ENCODE measurements at places on chromosomes 11 and 22.

DNA sequence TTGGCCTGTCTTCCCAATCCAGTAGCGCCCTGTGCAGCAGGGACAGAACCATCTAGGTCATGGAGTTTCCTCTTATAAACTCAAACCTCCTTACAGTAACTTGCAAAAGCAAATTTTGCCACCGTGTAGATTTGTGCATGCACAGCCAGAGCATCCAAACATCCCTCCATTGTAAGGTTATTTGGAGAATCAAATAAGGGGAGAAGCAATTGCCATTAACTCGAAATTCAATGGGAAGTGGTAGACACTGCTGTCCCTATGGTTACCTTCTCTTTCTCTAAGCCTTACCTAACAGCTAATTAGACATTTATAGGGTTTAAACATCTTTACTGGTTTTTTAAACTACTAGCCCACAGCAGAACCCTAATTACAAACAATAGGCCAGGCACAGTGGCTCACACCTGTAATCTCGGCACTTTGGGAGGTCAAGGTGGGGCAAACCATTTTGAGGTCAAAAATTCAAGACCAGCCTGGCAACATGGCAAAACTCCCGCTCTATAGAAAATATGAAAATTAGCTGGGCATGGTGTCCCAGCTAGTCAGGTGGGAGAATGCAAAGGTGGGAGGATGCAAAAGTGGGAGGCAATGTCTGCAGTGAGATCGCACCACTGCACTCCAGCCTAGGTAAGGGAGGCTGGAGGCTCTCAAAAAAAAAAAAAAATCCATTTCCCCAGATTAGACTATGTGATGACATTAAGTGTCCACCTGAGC is 6.6 kb downstream of the HSPA8 start:
- DNase-seq = no peak

DNA sequence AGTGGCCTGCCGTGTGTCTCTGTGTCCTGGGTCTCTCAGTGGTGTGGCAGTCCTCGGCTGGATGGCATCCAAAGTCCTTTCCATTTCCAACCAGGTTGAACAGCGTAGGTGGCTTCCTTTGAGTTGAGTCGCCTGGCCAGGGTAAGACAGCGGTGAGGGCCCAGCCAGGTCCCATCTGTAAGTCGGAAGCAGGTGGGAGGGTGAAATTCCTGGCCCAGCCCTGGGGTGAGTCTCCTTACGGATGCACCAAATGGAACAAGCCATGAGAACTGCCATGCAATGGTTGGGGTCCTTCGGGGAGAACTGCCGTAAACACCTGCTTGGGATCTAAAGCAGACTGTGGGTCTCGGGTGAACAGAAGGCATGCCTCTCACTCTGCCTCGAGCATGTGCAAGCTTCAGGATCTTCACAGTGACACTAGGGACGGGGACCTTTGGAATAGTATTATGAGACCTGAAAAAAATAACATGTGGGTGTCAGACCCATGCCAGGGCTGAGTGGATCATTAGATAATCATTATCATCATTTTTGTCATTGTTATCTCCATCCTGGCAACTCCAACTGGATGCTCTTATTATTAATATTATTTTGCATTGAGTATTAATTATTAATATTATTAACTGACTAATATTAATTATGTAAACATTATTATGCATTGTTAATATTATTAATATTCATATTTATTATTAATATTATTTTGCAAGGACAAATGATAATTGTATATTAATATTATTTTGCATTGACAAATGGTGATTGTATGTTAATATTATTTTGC is 57.7 kb upstream of the LINC01488 start:
- DNase-seq = no peak

DNA sequence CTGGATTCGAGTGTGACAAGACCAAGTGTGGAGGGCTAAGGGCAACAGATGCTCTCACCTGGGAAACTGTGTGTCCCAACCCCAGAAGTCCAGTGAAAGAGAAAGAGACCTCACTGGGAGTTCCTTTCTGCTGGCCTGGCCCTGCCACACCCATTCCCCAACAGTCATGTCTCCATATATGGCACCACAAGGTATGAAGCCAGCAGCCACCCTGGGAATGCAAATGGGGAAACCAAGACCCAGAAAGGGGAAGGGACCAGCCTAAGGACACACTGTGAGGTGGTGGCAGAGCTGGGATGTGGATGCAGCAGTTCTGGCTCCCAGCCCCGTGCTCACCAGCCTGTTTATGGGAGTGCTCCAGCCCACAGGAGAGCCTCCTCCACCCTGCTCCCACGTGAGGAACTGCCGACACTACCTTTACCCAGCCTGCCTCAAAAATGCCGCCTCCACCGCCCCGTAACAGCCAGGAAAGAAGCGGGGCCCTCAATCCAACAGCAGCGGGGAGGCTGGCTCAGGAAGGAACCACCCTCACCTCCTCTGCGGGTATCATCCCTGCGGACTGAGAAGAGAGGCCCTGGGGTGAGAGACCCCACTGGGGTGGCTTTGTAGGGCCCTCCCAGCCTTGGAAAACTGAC is 12.6 kb downstream of the LMO1 start:
- DNase-seq = no peak

- DNase-seq = no peak
These were observed 49.6 kb upstream of the ME3 start for GRCh38 chr11:86722006-86722405.

GRCh38 chr11:64533501-64533900 is 57.5 kb upstream of the SLC22A12 start:
- no peak for DNase-seq

GRCh38 chr11:118115048-118115447 is 28.3 kb upstream of the SMIM35 start:
- no peak for DNase-seq

DNA sequence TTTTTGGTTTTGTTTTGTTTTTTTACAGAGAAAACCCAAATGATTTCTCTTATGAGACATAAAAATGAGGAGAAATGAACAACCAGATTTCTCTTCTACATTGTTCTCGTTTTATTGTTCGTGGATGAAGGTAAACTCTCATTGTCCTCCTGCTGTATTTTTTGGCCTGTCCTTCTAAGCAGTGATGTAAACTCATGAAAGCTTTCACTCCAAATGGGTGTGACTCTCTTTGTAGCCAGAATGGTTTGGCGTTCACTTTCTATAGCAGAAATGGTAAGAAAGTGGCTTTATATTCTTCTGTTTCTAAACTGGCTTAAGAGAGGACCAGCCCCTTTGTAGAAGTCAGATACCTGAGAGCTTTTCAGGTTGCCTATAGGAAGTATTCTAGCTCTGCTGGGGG is 15.5 kb upstream of the BMAL1 start:
- no peak for DNase-seq

- no peak for DNase-seq
These were observed 76.0 kb upstream of the SORL1 start for GRCh38 chr11:121376130-121376529.

DNA sequence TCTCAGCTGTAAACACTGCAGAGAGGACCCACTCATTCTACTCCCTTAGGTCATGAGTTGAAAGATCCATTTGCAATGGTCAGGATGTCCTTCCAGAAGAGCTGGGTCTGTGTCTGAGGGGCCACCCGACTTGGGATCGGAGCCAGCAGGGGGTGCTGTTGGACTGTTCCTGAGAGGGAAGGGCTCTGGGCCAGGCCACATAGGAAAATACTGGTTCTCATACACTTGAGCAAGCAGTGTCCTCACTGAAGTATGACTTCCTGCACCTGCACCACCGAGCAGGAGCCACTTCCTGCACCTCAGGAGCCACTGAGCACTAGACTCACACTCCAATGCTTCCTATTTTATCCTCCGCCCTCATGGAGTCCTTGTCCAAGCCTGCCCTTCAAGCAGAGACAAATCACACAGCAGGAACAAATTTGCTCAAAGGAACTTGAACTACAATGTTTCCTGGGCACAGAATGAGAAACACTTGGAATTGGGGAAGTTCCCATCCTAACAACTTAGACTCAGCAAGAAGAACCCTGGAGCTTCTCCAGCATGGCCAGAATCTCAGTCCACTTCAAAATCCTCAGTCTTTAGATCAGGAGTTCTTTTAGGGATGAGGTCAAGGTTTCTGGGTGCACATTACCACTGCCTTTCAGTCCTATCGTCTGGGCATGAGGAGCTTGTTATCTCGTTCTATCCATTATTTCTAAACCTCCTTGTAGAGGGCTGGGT is 36.6 kb upstream of the VPREB1 start:
- DNase-seq = peak; percentile 49

All from stimulated activated CD8-positive, alpha-beta memory T cell treated with anti-CD3 and anti-CD28 coated beads, Interleukin-12 subunit alpha, Interleukin-12 subunit beta, amount 100 ng/mL, for 4 hours (primary cell).